ENCODE measurements at places on chromosomes 3 and 15. TPM values are rescaled to one million over a fixed set of nuclear protein-coding genes. Genes with fewer than 3 reads are reported as not detected.

The MAGI1 gene
- 4.7 TPM for polyA plus RNA-seq

The POLQ gene
- 8.2 TPM for polyA plus RNA-seq

The PDE8A gene
- 44.4 TPM for polyA plus RNA-seq

The CCDC54 gene
- polyA plus RNA-seq: not detected

The OSTN gene
- not detected for polyA plus RNA-seq

The DAZL gene
- not detected for polyA plus RNA-seq

The LRCH3 gene
- polyA plus RNA-seq: 12.6 TPM

- no peak for DNase-seq
Observed at GRCh38 chr3:98603580-98603979, 10.2 kb upstream of the CPOX start.

- no peak for DNase-seq
Observed at GRCh38 chr15:42711746-42712145, 25.2 kb downstream of the CDAN1 start.

DNA sequence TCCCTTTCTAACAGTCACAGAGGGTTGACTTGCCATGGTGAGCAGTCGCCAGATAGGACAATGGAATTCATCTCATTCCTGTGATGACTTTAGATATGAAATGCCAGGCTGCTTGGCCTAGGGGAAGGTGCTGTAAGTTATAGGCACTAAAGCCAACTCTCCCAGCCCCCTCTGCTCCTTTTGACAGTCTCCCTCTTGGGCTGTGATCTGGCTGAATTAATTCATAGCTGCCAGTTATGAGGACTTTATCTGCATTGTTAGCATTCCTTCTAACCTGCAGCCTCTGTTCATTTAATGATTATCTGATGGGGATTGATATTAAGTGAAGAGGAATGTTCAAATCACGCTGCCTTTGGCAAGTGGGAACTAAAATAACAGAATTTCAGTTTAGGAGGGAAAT, 427.1 kb upstream of the RASGRP1 start:
- DNase-seq: no peak

- no peak for DNase-seq
Observed at GRCh38 chr3:123984957-123985356, 7.0 kb downstream of the ROPN1 start.
